ENCODE measurements at places on chromosomes 16 and 17.
A peak's percentile ranks its signal among the peaks of the same experiment; 100 is the strongest.

DNA sequence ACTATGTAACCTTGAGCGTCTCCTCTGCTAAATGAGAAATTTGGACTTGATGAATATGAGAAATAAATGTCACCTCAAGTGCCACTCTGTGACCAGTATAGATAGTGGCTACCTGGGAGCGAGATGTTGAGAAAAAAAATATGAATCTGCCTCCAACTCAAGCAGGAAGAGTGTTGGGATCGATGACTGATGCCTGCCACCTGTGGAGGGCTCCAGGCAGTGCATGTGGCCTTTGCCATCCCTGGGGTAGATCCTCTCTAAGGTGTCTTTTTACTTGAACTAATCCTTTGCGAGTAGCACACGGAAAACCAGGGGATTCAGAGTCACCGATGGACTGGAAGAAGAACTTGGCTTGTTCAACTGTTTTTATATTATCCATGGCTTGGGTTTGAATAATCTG lies 9.4 kb downstream of the CCDC182 start:
- DNase-seq: no peak

DNA sequence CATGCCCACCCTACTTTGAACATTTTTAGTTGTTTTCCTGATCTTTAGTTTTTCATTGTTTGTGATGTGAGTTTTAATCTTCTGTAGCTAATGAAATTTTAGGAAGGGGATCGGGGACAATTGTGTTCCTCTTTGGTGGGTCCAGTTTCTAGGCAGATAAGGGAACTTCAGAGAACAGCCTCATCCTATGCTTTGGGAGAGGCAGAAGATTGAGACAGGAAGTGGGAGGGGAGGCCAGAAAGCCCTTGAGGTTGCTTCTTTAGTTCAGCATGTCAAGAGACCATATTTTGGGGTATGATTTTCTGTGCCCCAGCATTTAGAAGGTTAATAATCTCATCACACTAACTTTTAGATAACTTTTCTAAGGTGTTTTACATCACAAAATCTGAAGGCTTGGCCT lies 191.0 kb downstream of the TANC2 start:
- no peak for DNase-seq

DNA sequence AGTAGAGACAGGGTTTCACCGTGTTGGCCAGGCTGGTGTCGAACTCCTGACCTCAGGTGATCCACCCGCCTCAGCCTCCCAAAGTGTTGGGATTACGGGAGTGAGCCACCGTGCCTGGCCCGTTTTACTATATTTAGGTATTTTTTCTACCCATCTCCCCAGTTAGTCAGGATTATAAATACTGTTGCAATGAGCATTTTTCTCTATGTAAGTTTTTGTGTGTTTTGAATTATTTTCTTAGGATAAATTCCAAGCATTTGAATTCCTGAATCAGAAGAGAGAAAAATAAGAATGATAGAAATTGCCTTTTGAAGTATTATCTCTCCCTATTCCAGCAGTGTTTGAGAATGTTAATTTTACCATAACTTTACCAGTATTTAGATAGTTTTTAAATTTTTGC lies 36.6 kb downstream of the KIAA0513 start:
- DNase-seq: no peak

GRCh38 chr17:49708515-49709183 lies 885 bp upstream of the SLC35B1 start:
- DNase-seq: no peak

DNA sequence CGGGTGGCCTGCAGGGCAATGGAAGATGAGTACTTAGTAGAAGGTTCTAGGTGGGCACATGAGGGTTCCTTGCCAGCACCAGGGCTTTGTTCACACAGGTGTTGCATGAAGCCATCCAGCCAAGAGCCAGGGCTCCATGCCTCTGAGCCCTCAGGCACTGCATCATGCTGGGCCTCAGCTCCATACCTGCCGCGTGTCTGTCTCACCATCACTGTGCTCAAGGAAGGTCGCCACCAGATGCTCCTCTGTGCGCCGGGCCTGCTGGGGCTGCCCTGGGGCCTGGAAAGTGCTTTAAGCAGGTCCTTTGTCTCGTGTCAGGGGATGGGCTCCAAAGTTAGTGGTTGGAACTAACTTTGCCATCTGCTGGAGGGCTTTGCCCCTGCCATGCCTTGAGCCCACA lies 25.6 kb downstream of the C16orf90 start:
- DNase-seq: no peak

GRCh38 chr17:65559804-65560627 lies 1.4 kb downstream of the AXIN2 start:
- DNase-seq: peak; percentile 31

DNA sequence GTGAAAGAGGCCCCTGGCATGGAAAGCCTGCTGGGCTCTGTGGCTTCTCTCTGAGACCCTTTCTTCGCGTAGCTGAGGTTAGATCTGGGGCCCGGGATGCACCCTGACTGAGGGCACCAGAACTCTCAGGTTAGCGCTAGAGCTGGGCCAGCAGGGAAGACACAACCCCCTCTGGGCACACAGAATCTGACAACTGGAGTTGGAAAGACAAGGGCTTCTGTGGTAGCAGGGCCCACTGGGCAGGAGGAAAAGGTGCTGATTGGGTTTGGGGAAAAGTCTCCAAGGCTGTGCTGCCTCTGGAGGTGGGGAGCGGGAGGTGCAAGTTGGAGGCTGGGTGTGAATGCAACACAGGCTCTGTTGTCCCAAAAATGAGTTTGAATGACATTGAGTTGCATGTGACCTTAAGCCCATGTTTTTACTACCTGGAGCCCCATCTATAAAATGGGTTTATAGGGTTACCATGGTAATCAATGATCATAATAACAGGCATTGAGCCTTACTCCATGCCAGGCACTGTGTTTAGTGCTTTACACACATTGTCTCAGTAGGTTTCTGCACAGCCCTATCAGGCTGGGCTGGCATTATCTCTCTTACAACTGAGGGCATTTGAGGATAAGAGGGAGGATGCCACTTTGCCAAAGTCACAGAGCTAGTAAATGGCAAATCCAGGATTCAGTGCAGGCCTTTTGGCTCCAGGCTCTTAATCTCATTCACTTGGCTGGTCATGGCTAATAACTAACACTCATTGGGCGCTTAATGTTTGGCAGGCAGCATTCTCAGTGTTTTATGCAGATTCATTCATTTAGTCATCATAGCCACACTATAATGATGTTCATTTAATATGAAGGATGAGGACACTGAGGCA lies 9.5 kb upstream of the IGFBP4 start:
- DNase-seq: no peak

- no peak for DNase-seq
Measured at GRCh38 chr16:85717393-85718152, 28.8 kb upstream of the GINS2 start.

DNA sequence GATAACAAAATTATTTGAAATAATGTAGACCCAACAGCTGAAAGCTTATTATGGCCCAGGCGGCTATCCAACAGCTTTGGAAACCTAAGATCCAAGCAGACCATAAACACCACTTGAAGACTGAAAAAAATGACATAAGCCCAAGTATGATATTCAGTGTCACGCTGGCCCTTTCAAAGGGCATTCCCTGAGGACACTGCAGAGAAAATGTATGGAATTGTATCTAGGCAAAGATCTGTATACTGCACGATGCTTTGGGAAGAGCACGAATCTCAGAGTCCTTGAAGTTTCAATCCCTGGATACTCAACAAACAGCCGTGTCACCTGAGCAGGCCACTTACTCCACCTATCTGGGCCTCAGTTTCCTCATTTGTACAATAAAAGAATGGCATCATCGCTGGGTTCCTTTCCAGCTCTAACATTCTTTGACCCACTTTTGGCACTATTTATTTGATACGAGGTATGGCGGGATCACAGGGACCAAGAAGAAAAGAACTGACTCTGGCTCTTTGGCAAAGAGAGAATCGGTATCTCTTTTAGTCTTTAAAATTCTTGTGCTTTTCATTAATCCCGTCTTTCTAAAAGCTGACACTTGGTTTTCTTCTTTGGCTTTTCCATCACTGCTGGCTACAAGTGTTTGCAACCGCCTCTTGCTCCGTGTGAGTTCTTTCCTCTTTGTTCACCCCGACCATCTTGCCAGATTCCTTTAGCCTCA lies 1.2 kb downstream of the STAT5B start:
- DNase-seq: no peak

- DNase-seq: no peak
Measured at GRCh38 chr17:49015179-49015923, 18.2 kb downstream of the IGF2BP1 start.

DNA sequence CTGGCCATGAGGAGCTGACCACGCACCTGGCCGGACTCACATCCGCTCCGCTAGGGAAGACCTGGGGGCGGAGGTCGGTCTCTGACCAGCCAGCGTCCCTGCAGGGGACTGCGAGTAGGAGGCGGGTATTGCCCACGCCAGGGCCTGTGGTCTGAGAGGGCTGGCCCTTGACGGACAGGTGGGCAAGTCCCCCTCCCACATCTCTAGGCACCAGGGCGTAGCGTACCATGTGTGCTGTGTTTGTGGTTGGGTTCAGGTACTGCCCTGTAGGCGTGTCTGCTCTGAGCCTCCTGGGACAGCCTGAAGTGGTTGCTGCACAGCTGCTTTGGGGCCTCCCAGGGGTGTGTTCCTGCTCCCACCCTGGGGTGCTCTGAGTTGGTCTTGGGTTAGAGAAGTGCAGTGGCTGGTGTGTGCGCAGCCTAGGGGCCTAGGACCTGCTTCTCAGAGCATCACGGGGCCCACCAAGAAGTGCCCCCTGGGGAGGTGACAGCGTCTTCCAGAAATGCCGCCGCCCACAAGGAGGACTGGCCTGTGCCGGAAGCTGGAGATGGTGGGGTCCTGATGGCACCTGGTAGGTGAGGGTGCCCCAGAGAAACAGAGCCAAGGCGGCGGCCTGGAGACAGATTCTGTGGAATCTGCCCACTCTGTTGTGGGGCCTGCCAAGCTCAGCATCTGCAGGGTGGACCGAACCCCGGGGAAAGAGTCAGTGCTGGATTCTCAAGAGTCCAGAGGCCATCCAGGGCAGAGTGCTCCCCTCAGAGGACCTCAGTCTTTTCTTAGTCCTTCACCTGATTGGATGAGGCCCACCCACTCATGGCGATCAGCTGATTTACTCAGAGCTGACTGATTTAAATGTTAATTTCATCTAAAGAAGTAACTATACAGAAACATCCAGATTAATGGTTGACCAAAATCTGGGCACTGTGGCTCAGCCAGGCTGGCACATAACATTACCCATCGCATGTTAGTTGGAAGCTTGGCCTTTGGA lies 48.3 kb downstream of the WDR45B start:
- no peak for DNase-seq

GRCh38 chr17:43839670-43840108 lies 6.7 kb upstream of the MPP3 start:
- DNase-seq: no peak

GRCh38 chr17:44842748-44843147 lies 4.9 kb upstream of the HIGD1B start:
- DNase-seq: no peak

GRCh38 chr17:43588121-43588520 lies 42.0 kb upstream of the ETV4 start:
- no peak for DNase-seq

- no peak for DNase-seq
Measured at GRCh38 chr17:74335529-74336062, 9.6 kb downstream of the KIF19 start.

DNA sequence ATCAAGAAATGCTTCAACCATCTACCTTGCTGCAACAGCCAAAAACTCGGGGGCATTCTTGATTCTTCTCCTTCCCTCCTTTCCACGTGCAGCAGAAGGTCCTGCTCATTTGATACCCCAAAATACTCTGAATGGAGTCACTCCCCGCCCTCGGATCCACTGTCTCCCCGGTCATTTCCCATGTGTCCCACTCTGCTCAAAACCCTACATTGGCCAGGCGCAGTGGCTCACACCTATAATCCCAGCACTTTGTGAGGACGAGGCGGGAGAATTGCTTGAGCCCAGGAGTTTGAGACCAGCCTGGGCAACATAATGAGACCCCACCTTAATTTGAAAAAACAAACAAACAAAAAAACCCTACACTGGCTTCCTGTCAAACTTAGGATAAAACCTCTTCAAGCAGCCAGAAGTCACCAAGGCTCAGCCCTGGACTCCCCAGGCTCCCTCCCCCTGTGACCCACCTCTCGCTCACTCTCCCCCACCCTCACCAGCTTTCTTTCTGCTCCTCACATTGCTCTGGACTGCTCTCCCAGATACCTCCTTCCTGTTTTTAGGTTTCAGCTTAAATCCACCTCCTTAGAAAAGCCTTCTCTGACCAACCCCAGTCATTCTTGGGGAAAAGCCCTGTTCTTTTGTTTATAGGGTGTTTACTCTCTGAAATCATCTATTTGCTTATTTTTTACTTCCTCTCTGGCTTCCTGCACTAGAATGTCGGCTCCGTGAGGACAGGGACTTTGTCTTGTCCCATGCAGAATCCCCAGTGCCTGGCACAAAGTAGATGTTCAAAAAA lies 2.8 kb downstream of the SLC13A2 start:
- DNase-seq: peak; percentile 42

DNA sequence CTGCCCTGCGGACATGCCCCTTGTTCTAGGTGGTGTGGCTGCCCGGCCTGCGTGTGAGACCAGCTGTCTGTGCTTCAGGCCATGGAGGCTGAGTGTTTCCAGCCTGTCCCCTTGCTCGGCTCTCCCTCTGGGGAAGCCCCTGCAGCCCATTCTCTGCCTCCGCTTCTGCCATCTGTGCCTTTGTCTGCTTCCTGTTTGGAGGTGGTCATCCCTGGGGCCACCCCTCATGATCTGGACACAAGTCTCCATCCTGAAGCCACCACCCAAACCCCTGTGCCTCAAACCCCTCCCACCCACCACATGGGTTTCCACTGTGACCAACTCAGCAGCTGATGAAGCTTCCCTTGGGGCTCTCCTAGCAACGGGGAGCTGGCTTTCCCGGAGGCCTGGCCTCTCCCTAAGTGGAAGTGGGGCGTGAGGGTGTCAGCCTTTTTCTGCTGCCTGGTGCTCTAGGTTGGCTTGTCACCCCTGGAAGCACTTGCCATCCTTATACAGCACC lies 184.9 kb downstream of the SEC14L1 start:
- no peak for DNase-seq

DNA sequence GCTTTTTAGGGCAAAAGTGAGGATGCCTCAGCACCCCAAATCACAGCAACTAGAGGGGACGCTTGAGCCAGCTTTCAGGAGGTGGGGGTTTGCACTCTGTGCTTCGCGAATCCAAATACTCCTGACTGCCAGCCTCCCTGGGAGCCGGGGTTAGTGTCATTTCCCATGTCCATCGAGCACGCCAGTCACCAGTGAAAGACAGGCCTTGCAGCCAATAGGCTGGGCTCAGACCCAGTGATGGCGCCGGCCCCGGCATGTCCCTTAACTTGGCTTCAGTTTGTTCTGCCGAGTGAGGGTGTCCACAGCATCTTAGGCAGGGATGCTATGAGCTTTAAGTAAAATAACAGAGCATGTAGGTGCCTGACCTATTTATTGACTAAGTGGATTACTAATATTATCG lies 50.9 kb upstream of the CDC42EP4 start:
- no peak for DNase-seq

- DNase-seq: no peak
Measured at GRCh38 chr17:51995797-51996403, 162.6 kb downstream of the CA10 start.

- DNase-seq: no peak
Measured at GRCh38 chr16:81380932-81381331, 63.7 kb upstream of the CMIP start.

All from tibial artery (tissue), 4 donors.